Activated naive CD8-positive, alpha-beta T cell treated with anti-CD3 and anti-CD28 coated beads, Interleukin-2, amount 50 U/mL, for 16 hours (primary cell): ENCODE measurements at places on chromosomes 11 and 22.

DNA sequence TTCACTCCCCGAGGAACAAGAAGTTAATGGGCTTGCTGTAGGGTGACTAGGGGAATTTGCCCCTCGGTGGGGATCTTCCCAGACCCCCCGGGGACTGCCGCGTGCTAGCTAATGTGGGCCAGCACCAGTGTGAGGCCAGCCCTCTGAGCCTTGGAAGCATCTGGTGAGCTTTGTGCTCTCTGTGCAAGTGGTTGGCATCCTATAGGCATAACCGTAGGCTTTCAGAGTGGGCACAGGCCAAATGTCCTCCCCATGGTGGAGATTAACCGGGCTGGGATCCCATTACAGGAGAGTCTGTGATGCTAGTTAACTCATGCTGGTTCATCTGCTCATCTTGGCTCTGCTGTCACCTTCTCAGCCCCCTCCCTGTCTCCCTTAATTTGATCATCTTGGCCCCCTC lies 125.7 kb downstream of the TRIM29 start:
- no peak for DNase-seq

DNA sequence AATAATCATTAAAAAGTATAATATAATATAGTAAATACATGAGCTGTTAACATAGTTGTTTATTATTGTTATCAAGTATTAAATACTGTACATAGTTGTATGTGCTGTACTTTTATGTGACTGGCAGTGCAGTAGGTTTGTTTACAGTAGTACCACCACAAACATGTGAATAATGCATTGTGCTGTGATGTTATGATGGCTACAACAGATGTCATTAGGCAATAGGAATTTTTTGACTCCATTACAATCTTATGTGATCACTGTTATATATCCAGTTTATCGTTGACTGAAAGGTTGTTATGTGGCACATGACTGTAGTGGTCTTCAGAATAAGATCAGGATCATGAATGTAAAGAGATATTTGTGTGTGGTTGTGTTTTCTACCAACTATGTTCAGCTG lies 577.8 kb downstream of the JRKL start:
- DNase-seq, result no peak

DNA sequence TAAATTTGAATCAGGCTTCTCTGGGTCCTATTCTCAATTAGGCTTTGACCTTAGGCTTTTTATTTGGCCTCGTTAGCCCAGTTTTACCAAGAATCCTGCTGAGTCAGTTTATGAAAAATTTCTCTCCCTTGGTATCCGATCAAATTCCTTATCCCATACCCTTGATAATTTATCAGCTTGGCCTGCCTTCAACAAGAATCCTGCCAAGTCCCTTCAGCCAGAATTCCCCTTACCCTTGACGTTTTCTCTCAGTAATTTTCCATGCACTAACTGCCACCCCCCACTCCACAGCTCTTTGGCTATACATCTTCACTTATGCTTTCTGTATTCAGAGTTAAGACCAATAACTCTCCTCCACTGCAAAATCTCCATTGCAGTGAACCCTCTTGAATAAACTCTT lies 811.0 kb upstream of the CCDC90B start:
- DNase-seq, result no peak

DNA sequence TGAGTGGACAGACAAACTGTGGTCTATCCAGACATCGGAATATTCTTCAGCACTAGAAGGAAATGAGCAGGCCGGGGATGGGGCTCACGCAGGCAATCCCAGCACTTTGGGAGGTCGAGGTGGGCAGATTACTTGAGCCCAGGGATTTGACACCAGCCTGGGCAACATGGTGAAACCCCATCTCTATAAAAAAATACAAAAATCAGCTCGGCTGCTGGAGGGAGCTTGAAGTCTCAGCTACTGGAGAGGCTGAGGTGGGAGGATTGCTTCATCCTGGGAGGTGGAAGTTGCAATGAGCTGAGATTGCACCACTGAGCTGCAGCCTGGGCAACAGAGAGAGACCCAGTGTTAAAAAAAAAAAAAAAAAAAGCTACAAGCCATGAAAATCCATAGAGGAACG lies 8.0 kb upstream of the CTSD start:
- no peak for DNase-seq

DNA sequence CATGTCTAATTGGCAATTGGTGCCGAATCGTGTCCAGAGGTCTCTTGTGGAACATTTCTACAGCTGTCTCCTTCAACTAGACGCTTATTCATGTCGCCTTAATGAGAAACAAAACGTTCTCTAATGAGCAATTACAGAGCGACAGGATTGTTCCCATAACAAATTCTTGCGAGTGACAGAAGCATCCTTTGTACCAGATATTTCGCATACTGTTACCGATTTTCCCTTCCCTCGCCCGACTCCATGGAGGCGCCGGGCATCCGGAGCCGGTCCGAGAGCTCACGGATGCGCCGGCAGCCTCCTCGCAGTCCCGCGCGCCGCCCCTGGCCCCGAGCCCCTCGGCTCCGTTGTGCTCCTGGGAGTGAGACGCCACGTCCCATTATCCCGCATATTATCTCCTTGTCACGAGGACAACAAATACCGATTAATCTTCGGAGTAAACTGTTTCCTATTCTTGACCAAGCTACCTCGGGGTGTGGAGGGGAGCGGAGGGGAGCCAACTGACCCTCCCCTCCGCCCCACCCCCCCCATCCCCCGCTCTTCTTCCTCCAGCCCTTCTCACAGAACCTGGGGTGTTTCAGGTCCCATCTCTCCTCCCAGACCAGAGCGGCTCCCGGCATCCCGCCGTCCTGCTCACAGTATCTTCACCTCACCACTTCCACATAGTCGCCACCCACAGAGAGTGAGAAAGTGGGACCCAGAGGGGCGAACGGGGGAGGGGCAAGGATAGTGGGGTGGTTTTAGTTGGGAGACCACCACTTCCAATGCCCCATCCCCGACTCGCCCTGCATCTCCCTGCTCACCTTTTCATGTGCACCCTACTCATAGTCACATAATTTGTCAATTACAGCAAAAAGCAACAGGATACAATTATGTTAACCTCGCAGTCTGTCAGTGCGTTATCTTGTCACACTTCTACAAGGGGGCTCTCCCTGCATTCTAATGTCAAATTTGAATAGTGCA lies 11.4 kb downstream of the PAX6 start:
- DNase-seq, result no peak

DNA sequence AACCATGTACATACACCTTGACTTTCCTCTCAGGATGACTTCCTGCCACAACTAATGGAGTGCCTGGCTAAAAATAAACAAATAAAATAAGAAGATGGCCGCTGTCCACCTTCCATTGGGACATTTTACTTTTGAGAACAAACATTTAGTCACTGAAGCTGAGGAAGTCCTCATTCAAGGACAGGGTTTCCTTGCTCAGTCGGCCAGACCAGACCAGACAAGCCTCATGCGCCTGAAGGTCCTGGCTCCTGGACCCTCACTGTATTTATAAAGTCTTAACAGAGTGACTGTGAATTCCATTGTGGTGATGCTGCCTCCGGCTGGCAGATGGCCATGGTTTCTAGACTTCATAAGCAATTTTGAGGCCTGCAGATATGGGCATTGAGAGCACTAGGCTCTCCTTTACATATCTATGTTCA lies 114.5 kb downstream of the MAML2 start:
- DNase-seq, result no peak

DNA sequence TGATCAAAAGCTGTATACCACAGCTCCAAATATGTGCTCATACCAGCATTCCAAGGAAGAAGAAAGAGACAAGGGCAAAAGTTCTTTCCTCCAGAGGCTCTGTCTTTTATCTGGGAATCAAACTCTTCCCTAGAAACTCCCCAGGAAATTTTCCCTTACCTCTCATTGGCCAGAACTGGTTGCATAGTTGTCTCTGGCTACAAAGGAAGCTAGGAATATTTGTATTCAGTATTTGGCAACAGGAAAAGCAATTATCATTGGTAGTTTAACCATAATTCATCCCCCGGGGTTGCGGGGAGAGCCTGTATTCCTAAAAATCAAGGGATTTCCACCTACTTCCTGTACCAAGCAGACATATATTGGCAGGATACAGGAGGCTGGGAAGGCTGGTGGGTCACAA lies 10.5 kb upstream of the ZFTA start:
- no peak for DNase-seq

DNA sequence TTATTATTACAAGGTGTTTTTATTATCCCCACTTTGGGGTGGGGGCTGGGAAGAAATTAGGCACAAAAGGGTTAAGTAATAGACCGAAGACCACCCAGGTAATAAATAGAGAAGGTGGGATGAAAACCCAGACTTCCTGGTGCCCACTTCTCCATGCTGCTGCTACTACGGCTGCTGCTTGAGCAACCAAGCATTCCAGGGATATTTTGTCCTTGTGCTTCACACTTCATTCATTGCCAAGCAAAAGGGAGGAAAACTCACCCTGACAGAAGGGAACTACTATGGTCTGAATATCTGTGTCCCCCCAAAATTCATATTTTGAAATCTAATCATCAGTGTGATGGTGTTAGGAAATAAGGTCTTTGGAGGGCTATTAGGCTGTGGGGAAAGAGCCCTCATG lies 470.9 kb upstream of the API5 start:
- no peak for DNase-seq

GRCh38 chr11:19735157-19735908 lies 22.7 kb downstream of the NAV2 start:
- no peak for DNase-seq

DNA sequence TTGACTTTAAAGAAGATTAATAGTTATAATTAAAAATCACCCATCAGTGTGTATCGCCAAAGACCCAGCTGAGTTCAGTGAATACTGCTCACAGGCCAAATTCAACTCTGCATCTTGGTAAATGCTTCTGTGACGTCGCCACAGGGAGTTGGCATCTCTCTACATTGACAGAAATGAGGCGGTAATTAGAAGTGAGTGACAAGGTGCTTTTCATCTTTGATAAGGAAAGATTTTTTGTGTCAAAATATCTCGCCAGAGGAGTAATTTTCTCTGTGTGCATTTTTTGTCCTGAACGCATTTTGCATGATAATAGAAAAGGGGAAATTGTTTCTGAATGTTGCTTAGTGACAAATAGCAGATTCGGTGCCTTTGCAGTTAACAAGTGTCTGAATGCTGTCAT lies 345.8 kb downstream of the CNTN5 start:
- DNase-seq, result no peak

GRCh38 chr11:34865261-34865660 lies 50.9 kb downstream of the APIP start:
- DNase-seq, result no peak

- no peak for DNase-seq
Observed at GRCh38 chr11:131483453-131483852, 113.0 kb downstream of the NTM start.

DNA sequence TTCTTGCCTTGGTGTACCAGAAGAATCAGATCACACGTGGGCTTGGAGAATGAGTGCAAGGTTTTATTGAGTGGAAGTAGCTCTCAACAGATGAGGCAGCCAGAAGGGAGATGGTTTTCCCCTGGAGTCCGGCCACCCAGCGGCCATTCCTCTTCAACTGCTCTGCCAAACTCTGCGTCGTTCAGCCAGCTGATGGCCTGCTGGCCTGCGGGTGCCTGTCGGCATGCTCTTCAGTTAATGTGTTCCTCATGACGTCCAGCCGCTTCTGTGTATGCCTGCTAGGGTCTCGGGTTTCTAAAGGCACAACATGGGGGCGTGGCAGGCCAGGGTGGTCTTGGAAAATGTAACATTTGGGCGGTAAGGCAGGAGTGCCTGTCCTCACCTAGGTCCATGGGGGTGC lies 487.9 kb upstream of the LRRC4C start:
- DNase-seq, result no peak

DNA sequence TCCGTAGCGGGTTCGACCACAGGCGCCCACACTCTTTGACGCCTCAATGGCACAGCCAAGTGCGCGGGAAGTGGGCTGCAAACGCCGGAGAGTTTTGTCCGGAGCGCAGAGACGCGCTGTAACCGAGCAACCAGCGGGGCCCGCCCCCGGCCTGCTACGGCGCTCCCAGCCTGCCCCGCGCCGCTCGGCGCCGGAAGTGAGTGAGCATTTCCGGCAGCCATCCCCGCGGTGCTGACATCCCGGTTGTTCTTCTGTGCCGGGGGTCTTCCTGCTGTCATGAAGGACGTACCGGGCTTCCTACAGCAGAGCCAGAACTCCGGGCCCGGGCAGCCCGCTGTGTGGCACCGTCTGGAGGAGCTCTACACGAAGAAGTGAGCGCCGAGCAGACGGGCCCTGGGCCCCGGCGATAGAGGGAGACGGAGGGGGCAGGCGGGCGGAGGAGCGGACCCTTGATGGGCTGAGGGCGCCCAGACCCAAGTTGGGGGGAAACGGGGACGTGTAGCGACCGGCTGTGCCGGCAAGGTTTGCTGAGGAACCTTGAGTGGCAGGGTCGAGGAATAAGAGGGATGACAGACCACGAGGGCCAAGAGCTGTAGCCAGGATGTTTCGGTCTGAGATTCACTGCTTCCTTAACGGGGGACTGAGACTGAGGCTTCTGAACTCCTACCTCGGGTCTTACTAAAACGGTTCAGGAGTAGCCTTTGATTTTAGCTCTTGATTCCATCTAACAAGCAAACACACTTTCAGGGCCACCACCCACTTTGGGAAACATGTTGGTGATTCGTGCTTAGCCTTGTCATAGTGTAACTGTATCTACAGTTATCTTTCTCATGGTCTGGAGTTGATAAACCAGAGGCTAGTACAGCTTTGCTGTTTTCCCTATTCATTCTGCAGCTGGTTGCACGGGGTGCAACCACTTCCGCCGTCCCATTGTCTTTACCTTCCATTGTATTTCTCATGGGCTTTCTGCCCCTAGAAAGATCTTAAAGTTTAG lies at the start of gene PSMD13:
TSS of gene PSMD13 (plus strand) at position 203 of the 994 bp plus-strand sequence. CDS start at position 277, 74 bp downstream.
- DNase-seq, result peak; percentile 80

GRCh38 chr11:120375076-120375475 lies 38.9 kb downstream of the ARHGEF12 start:
- no peak for DNase-seq

GRCh38 chr22:30637701-30638114 lies 2.1 kb downstream of the SLC35E4 start:
- no peak for DNase-seq

DNA sequence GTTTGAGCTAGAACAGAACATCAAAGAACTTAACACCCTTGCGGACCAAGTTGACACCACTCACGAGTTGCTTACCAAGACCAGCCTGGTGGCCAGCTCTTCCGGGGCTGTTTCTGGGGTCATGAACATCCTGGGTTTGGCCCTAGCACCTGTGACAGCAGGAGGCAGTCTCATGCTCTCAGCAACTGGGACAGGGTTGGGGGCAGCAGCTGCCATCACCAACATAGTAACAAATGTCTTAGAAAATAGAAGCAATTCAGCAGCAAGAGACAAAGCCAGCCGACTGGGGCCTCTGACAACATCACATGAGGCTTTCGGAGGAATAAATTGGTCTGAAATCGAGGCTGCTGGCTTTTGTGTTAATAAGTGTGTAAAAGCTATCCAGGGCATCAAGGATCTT lies 8.7 kb downstream of the APOL5 start:
- DNase-seq, result no peak

DNA sequence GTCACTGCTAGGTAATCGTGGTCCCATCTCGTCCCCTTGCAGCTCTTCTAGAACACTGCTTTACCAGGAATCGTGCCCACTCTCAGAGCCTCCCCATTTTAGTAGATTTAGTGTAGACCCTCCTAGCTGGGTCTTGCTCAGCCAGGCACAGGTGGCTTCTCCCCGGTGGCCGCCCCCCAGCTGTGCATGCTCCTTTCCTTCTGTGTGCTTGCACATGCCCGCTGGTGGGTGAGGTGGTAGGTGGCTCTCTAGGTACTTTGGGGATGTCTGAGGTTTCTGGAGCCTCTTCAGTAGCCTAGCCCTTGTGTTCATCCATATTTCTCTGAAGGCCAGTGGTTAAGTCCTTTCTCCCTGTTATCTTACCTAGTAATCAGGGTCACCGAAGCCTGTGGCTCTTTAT lies 5.6 kb downstream of the TUB start:
- DNase-seq, result no peak

- no peak for DNase-seq
Observed at GRCh38 chr11:122100037-122100755, 15.8 kb downstream of the BLID start.
